ENCODE measurements at places on chromosomes 1 and 21. TPM values are rescaled to one million over a fixed set of nuclear protein-coding genes. Genes with fewer than 3 reads are reported as not detected.

Gene ATP1A1
- 209 TPM for total RNA-seq

DNA sequence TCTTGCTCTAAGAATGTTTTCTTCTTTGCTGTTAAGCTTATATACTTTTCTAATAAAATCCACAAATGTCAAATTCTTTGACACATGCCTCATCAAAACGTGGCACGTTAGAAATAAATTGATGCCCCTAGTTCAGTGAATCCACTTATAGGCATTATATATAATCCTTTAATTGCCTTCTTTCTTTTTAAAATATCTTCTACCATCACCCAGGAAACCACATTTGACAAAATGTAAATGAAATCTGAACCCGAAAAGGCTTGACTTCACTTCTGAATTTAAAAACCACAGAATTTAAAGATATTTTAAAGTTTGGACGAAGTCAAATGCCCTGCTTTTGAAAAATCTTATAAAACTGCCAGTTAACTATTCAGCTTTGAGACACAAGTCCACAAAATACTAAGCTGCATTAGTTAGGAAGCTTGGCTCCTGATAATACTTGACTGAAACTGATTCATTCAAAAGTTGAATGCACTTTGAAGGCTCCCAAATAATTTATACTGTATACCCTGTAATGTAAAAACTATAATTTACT is 22.4 kb upstream of the KIFAP3 start:
- no peak for ATAC-seq

- no peak for ATAC-seq
Measured at GRCh38 chr1:247077876-247078257, 744 bp downstream of the ZNF670 start.

Gene TEDDM1
- 0.31 TPM for total RNA-seq

Measured in motor neuron (in vitro differentiated cells).